ENCODE measurements at places on chromosomes 11 and 22.
A peak's percentile ranks its signal among the peaks of the same experiment; 100 is the strongest.

DNA sequence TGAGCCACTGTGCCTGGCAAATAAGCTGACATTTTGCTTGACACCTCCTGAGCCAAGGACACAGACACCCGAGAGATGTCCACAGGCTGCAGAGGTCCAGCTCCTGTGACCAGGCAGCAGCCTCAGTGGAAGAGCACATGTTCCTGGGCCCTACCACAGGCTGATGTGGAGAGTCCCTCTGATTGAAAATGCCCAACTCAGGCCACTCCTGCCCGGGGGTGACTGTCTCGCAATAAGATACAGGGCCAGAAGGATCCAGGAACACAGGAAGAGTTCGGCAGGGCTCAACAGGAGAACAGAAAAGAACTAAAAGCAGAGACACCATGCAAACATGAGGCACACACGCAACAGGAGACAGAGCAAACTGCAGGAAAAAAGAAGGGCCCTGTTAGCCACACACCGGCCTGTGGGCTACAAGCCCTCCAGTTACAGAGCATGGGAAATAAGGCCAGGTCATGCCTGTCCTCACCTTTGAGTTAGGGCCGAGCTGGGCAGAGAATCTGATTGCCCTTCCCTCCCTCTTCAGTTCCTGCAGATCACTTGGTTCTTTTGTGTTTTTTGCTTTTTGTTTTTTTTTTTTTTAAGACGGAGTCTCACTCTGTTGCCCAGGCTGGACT lies 28.3 kb upstream of the MALAT1 start:
- DNase-seq: no peak

DNA sequence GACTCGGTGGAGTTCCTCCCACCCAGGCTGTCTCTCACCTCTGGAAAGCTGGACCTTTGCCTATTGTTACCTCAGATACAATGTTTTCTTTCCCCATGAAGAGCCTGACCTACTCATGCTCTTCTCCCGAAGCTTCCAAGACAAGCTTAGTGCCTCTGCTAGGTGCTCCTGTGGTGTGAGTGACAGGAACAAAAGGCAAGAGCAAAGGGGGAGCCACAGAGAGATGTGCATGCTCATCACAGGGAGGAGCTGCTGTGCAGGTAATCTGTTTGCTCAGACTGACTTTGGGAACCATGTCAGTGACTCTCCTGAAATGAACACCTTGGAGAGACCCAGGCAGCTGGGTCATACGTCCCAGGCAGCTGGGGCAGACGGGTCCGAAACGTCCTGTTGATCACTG lies 53.6 kb upstream of the VSTM5 start:
- DNase-seq: no peak

GRCh38 chr11:42473106-42473505 lies 838.7 kb upstream of the API5 start:
- no peak for DNase-seq

- DNase-seq: no peak
Measured at GRCh38 chr22:28903080-28903479, 19.7 kb downstream of the ZNRF3 start.

DNA sequence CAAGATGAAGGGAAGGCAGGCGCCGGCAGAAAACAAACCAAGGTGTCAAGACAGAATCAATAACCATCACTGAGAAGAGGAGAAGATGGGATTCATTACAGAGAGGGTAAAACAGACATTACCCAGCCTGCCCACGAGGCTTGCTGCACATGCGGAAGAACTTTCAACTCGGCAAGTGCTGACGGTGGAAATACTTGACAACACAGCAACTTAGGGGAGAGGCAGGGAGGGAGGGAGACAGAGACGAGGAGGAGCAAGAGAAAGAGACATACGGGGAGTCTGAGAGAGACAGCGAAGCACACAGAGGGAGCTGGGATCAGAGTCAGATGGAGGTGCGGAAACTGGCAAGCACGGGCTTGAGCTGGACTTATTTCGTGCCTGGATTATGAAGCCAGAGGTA lies 129.3 kb upstream of the NECTIN1 start:
- DNase-seq: no peak

DNA sequence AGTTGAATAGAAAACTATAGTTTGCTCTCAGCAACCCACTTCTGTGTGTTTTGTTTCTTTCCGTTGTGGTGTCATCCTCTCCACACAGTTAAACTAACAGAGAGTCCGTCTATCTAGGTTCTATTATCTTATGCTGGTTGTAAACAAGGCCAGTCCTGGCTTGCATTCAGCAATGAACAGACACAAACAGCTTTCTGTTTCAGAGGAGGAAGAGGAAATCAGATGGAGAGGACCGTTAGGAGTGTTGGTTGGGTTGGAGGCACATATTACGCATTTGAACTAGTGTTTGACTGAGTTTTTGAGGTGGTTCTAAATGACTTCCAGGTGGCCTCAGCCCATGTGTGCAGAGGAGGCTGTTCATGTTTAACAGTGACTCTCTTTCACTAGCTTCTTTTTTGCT lies 129.5 kb upstream of the SORL1-AS1 start:
- DNase-seq: peak; percentile 34

GRCh38 chr11:37905707-37906417 lies 1307.8 kb upstream of the RAG2 start:
- no peak for DNase-seq

- no peak for DNase-seq
Measured at GRCh38 chr11:96112192-96113128, 188.6 kb upstream of the MTMR2 start.

DNA sequence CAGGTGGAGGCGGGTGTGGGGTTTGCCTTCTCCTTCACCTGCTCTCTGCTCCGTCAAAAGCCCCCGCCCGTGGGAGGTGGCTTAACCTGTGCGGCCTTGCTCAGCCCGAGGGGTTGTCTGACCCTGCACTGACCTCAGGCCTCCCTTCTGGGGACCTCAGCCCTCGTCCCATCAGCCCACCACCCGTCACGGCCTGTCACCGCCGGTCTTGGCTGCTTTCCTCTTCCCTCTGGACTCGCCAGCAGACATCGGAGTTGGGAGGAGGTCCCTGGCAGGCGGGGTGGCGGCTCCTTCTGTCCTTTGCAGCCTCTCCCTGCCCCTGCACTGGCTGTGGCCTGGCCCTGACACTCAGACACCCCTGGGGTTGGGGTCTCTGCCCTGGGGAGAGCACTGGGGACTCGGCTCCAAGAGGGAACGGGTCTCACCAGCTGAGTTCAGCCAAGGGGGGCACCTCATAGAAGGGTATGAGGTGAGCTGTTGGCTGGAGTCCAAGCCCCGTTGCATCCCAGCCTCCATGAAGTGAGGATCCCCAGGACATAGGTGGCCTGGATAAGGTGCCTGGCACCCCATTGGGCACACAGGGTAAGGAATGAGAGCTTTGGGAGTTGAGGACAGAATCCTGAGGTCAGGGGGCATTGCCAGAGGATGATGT lies 999.6 kb downstream of the BRD1 start:
- no peak for DNase-seq

DNA sequence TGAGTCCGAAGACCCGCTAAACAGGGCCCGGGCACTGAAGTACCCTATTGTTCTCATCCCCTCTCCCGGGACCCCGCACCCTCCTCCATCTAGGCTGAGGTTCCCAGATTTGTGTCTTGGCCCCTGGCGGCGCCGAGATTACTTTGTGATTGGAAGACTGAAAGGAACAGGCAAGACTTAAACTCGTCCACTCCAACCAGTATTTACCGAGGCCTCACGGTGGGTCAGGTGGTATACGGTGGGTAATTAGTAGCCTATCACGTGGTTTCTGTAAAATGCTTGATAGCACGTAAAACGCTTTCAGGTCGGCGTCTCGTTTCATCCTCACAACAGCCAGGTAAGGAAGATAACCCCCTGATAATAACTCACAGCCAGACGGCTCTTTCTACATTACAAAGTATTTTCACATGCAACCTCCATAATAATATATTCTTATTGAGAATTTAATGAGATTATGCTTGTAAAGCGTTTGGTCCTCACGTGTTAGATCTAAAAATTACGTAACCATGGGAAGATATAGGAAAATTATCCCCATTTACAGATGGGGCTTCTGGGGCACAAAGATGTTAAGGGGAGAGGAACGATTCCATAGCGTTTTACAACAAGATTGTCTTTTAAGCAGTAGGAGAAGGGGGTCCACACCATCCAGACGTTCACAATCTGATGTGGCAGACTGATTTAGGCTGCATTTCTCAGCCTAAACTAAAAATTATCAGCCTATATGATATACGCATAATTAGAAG lies 642 bp upstream of the PIK3C2A start:
- peak; percentile 52 for DNase-seq

- DNase-seq: no peak
Measured at GRCh38 chr11:73248526-73249185, 23.5 kb upstream of the P2RY6 start.

- DNase-seq: no peak
Measured at GRCh38 chr22:19291218-19291579, 320 bp downstream of the CLTCL1 start.

DNA sequence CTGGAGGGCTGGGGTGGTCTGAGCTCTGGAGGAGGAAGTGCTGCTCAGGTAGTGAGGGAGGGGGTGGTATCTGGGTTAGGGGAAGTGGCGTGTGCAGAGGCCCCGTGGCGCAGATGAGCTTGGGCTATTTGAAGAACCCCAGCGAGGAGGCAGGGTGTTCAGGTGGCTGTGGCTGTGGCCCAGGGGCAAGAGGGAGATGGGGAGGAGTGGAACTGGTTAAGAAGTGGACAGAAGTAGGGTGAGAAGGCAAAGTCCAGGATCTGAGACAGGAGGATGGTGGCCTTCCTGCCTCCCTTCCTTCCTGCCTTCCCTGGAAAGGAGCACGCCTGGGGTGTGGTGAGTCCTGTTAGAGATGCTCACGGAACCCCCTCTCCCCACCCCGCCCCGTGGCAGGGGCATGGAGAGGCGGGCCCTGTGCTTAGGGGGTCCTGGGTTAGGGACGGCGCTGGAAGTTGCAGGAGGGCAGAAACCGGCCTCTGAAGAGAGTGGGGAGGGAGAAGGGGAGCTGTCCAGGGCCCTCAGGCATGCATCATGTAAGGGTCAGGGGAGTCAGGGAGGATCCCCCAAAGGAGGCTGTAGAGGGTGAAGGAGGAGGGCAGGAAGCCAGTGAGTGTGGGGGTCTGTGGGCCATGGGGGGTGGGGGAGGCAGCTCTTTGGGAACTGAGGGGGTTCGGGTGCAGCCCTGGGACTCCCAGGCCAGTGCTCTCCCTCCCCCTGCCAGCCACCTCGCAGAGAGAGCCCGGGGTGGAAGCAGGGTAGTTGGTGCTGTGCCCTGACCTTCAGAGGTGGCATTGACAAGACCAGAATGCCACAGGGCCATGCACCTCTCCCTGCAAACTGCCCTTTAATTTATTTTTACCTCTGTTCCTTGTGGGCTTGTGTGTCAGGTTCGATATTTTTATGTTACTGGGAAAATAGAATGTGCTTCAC lies 63.7 kb upstream of the PARVG start:
- DNase-seq: no peak

GRCh38 chr11:133082453-133082781 lies 449.9 kb downstream of the OPCML start:
- no peak for DNase-seq

- no peak for DNase-seq
Measured at GRCh38 chr11:126834573-126834972, 166.0 kb downstream of the KIRREL3 start.

DNA sequence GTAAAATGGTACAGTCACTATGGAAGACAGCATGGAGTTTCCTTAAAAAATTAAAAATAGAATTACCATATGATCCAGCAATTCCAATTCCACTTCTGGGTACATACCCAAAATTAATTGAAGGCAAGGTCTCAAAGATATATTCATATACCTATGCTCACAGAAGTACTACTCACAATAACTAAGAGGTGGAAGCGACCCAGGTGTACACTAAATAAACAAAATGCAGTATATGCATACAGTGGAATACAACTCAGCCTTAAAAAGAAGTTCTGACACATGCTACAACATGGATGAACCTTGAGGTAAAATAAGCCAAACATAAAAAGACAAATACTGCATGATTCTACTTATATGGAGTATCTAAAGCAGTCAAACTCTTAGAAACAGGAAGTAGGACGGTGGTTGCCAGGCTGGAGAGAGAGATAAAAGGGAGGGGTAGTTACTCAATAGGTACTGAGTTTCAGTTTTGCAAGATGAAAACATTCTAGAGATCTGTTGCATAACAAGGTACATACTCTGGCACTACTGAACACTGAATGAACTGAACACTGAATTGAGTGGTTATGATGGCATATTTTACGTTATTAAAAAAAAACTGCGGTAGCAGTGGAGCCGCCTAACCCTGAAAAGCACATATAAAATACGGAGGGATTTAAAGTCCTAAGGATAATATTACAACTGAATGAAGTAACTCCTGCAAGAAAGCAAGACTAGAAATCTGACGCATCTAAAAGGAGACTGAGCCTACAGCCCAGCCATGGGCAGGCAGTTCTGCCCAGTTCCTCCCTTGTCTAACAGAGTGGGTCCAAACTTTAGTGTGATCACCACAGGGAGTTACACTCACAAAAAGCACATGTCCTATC lies 12.8 kb downstream of the DGCR2 start:
- no peak for DNase-seq

- no peak for DNase-seq
Measured at GRCh38 chr11:111879637-111879960, 258 bp downstream of the CFAP68 start.

GRCh38 chr22:38080850-38081635 lies 2.9 kb downstream of the SLC16A8 start:
- no peak for DNase-seq

- DNase-seq: no peak
Measured at GRCh38 chr11:65538915-65539743, 14.2 kb downstream of the SCYL1 start.

DNA sequence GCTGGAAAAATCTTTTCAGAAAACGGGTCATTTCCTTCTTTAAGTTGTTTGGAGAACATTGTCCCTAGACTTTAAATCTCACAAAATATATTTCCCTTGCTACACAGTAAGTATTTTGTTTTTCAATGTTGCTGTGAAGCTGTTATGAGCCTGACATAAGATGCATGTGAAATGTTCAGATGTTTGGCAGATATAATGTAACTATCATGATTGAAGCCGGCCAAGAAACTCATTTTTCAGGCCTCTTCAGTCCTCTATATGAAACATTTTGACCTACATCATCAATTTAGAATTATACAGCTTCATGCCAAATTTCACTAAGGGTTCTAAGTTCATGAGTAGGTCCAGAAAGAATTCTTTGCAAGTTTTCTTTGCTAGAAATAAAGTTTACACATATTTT lies 133.8 kb downstream of the JRKL start:
- DNase-seq: no peak

DNA sequence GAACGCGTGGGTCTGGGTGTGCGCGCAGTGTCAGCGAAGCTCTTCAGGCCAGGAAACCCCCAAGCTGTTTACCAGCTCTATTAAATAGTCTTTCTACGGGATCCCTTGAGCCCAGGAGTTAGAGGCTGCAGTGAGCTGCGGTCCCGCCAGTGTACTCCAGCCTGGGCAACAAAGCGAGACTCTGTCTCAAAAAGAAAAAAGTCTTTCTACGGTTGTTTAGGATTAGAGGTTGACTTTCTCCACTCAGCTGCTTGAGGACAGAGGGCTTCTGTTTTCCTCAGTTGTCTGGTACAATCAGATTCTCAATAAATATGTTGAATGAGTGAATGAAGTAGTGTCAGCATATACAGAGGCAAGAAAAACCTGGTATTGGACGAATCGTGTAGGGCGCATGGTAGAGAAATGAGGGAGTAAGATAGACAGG lies 619 bp downstream of the SART1 start:
- DNase-seq: no peak

Data from midbrain (tissue), 1 donor.